ENCODE measurements at places on chromosomes 16 and 17.

DNA sequence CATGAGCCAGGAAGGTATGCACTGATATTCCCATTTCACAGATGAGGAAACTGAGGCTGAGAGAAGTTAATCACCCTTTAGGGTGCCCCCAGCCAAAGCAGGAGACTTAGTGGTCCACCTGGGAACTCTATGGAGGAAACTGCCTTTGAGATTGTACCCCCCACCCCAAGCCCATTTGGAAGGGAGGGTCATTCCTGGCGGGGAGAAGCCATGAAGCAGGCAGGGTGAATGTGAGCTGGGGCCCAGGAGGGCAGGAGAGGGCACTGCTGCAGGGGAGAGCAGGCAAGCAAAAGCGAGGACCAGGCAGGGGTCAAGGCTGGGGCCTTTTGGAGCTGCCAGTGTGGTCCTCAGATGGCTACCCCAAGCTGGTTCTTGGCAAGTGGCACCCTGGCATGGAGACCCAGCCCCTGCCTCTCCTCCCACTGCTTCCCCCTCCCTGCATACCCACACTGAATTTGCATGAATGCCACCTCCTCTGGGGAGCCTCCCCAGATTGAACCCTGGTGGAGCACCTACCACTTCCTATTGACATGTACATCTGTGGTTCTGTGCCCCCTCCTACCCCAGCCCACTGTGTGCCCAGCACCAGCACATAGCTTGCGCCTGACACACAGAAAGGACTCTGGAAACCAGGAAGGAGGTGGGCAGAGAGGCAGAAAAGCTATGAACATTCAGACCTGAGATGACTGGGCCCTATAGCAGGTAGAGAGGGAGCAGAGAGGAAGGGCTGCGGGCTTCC lies 965 bp upstream of the TMC6 start:
- H3K27ac ChIP-seq: no peak overlapping the region
- peaks cover 21% of the 10 kb centered on the region for H3K4me1 ChIP-seq
- peaks cover 3% of the 10 kb centered on the region for H3K36me3 ChIP-seq
- no peak for DNase-seq
- no peaks in the 10 kb centered on the region for H3K27me3 ChIP-seq

DNA sequence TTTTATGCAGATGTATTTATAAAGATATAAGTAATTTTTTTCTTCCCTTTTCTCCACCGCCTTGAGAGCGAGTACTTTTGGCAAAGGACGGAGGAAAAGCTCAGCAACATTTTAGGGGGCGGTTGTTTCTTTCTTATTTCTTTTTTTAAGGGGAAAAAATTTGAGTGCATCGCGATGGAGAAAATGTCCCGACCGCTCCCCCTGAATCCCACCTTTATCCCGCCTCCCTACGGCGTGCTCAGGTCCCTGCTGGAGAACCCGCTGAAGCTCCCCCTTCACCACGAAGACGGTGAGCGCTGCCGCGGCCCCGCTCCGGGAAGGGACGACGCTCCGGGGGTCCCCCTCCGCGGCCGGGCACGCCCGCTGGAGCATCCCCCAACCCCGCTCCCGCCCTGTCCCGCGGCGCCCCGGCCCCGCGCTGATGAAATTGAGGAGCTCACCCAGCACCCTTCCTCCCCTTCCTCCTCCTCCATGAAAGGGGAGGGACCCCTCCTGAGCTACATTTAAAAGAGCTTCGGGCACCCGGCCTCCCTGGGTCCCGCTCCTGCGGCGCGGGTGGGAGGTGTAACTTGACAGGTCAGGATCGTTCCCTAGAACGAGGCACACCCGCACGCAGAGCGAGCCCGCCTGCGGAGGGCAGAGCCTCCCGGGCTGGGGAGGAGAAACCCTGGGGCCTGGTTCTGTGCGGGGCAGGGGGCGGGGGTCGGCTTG lies 706 bp downstream of the HLF start:
- H3K27me3 ChIP-seq: peaks cover 56% of the 10 kb centered on the region
- H3K4me1 ChIP-seq: peaks cover 12% of the 10 kb centered on the region
- H3K4me3 ChIP-seq: peak overlapping the region; percentile 41
- no peaks in the 10 kb centered on the region for H3K36me3 ChIP-seq
- peak; percentile 52 for DNase-seq

DNA sequence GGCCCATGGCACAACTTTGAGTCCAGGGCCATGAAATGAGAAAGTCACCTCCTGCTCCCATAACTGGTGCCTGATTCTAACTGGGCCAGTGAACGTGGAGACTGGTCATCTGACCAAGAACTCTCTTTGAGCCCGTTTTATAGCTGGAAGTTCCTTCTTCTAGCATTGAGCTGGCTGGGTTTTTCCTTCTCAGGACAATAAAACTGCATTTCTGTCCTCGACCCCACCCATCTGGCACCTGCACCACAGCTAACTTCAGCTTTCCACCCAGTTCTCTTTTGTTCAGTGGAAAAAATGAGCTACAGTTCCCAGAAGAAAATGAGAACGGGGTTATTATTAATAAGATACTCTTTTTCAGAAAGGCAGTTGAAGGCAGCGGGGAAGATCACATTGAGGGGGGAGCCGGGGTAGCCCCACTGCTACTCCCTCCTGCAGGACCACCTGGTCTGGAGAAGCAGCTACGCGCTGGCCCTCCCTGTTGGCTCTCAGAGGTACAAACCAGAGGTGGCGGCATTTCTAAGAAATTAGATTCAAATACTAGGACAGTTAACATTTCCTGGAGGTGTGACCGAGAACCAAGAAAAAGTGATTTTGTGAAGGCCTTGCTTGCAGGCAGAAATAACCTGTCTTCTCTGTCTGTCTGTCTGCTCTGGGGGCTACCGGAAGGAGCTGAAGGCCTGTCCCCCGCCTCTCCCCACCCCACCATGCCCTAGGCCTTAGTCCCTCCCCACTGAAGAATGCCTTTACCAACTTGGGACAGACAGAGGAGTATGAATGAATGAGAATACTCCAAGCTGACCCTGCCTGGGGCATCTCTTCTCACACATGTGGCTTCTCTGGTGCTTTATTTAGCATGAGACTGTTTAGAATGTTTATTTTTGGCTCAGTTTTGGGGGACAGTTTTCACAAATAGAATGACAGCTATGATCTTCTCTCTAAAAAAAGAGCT lies 123.9 kb downstream of the XYLT1 start:
- H3K4me3 ChIP-seq: no peak overlapping the region
- H3K27me3 ChIP-seq: no peaks in the 10 kb centered on the region
- no peak for DNase-seq
- no peaks in the 10 kb centered on the region for H3K4me1 ChIP-seq
- H3K27ac ChIP-seq: no peak overlapping the region

- no peak overlapping the region for H3K4me3 ChIP-seq
- no peak for DNase-seq
- no peak overlapping the region for H3K27ac ChIP-seq
- peaks cover 9% of the 10 kb centered on the region for H3K27me3 ChIP-seq
Measured at GRCh38 chr17:17815062-17815406, 21.8 kb downstream of the SREBF1 start.

GRCh38 chr16:86344586-86344871 lies 165.8 kb upstream of the FOXF1 start:
- H3K27me3 ChIP-seq: no peaks in the 10 kb centered on the region
- peaks cover 2% of the 10 kb centered on the region for H3K4me1 ChIP-seq
- H3K36me3 ChIP-seq: no peaks in the 10 kb centered on the region

GRCh38 chr17:27533874-27534815 lies 77.9 kb downstream of the KSR1 start:
- peaks cover 2% of the 10 kb centered on the region for H3K4me1 ChIP-seq
- H3K27me3 ChIP-seq: no peaks in the 10 kb centered on the region
- DNase-seq: no peak
- H3K27ac ChIP-seq: no peak overlapping the region
- no peak overlapping the region for H3K4me3 ChIP-seq
- H3K36me3 ChIP-seq: no peaks in the 10 kb centered on the region

DNA sequence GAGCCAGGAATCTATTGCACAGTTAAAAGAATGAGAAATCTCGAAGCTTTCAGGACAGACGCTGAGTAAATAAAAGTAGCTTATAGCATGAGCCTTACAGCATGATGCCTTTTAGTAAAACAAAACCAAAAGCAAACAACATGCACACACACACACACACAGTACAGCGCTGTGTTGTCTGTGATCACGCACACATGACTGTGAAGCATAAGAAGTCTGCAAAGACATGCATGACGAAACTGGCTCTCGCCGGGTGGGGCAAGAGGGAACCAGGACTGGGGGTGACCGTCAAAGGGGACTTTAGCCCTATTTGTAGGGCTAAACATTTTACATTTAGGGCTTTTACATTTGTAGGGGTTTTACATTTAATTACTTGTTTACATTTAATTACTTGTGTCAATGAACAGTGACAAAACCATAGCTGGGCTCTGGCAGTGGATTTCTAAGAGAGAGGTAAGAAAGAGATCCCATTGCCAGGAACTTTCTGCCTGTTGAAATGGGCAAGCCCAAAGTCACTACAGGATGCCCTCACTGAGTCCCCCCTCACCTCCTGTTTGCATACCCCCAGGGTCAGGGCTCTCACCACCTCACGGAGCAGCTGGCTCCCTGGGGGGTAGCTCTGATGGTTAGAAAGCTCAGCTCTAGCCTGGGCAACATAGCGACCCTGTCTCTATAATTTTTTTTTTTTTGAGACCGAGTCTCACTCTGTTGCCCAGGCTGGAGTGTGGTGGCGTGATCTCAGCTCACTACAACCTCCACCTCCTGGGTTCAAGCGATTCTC lies 2.0 kb upstream of the TNFRSF13B start:
- H3K36me3 ChIP-seq: no peaks in the 10 kb centered on the region
- peak; percentile 23 for DNase-seq
- H3K27me3 ChIP-seq: no peaks in the 10 kb centered on the region
- no peak overlapping the region for H3K27ac ChIP-seq
- no peak overlapping the region for H3K4me3 ChIP-seq

DNA sequence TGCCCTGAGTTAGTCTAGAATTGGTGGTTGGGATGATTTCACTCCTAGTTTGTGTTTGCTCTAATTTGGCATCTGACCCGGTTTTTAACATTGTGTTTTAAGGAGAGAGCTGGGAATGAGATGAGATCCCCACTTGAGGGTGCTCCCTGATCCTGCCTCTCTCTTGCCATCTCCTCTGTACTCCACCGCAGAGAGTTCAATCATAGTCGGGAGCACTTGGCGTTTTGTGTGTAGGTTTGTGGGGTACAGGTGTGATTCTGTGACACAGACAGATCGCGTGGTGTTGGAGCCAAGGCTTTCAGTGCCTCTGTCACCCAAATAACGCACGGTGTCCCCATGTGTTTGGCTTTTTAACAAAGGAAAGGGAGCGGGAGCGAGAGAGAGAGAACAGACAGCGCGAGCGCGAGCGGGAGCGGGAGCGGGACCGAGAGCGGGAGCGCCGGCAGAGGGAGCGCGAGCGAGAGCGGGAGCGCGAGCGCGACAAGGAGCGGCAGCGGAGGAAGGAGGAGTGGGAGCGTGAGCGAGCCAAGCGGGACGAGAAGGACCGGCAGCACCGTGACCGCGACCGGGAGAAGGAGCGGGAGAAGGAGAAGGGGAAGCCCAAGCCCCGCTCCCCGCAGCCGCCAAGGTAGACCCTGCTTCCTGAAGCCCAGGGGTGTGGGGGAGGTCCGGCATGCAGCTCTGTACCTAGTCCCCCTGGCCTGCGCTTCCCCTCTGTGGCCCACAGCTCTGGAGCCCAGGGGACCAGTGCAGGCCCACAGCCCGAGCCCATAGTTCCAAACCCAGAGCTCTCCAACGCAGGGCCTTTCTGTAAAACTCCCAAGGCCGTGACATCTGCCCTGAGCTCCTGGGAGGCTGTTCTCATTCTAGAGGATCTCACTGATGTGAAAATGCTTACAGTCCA lies 27.2 kb upstream of the IL17C start:
- peak; percentile 76 for DNase-seq
- H3K4me3 ChIP-seq: peak overlapping the region; percentile 46
- peaks cover 10% of the 10 kb centered on the region for H3K4me1 ChIP-seq
- no peaks in the 10 kb centered on the region for H3K27me3 ChIP-seq
- peaks cover 5% of the 10 kb centered on the region for H3K36me3 ChIP-seq

DNA sequence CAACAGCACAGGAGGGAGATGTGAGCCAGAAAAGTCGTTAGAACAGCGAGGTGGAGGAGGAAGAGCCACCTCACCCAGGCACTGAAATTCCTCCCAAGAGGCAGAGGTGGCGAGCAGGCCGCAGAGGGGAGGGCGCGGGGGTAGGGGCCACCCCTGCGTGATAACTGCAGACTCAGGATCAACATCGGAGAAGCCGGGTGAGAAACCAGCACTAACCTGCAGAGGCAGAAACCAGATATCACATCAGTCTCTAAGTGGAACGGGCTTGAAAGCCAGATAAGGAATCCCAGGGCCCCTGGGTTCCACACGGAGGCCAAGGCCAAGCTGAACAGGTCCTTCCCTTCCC lies 39.4 kb upstream of the ZC3H18 start:
- H3K36me3 ChIP-seq: no peaks in the 10 kb centered on the region
- H3K4me3 ChIP-seq: no peak overlapping the region
- DNase-seq: no peak
- H3K27ac ChIP-seq: no peak overlapping the region

- no peaks in the 10 kb centered on the region for H3K27me3 ChIP-seq
- H3K4me1 ChIP-seq: 0 out of 2 replicates have a peak, but pooled peaks cover 2% of the 10 kb centered on the region
- no peak overlapping the region for H3K27ac ChIP-seq
- DNase-seq: no peak
- H3K4me3 ChIP-seq: no peak overlapping the region
Measured at GRCh38 chr17:80499961-80500665, 23.7 kb upstream of the NPTX1 start.

DNA sequence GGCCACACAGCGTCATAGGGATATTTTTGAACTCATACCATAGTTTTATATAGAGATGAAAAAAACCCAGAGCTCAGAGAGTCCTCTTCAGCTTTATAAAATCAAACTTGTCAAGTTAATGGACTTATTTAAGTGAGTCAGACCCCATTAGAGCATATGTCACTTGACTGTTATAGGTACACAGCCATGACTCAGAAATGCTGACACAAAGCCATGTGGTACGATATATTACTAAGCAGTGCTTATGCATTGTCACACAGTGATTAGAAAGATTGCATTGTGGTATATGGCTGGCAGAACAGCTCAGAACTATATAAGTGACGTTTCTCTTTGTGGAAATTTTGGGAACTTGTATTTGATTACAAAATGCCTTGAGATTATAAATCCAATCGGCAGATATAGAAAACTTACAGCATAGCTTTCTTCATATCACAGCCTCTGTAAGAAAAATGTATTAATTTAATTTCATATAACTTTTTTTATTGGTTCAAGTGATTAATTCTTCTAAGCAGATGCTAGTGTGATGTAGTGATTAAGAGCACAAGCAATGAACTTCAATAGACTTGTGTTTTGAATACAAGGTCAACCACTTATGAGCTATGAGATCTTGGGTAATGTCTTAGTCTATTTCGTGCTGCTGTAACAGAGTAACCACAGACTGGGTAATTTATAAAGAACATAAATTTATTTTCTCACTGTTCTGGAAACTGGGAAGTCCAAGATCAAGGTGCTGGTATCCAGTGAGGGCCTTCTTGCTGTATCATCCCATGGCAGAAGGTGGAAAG lies 25.8 kb upstream of the GINS3 start:
- H3K4me1 ChIP-seq: no peaks in the 10 kb centered on the region
- H3K36me3 ChIP-seq: no peaks in the 10 kb centered on the region
- no peaks in the 10 kb centered on the region for H3K27me3 ChIP-seq
- no peak overlapping the region for H3K27ac ChIP-seq
- H3K4me3 ChIP-seq: no peak overlapping the region
- no peak for DNase-seq

DNA sequence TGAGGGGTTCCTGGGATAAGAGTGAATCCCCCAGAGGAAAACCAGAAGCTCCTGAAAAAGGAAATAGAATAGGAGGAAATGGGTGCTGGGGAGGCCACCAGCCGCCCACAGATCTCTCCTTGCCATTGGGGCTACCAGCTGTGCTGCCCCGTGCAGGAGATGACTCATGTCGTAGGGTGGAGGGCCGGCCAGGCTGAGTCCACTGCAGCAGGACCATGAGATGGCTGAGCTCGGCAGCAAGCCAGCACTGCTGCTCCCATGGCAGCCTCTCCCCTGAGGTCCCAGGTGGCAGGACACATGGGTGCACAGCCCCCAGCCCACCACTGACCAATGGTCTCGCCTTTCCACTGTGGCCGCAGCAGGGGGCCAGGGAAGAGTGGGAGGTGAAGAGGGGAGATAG lies 95.5 kb downstream of the GNAO1 start:
- no peak overlapping the region for H3K27ac ChIP-seq
- DNase-seq: no peak
- no peak overlapping the region for H3K4me3 ChIP-seq
- H3K36me3 ChIP-seq: no peaks in the 10 kb centered on the region

All from H1 (cell line).